ENCODE measurements at places on chromosomes 6 and 20. TPM values are rescaled to one million over a fixed set of nuclear protein-coding genes. Genes with fewer than 3 reads are reported as not detected.

PACRG gene
- total RNA-seq: not detected

FAM83D gene
- total RNA-seq: 53.8 TPM

MARCKS gene
- 51.5 TPM for total RNA-seq

FAM110A gene
- total RNA-seq: 23.1 TPM

GRCh38 chr20:3027987-3028386, 15.4 kb upstream of the GNRH2 start:
- no peak for DNase-seq

DNA sequence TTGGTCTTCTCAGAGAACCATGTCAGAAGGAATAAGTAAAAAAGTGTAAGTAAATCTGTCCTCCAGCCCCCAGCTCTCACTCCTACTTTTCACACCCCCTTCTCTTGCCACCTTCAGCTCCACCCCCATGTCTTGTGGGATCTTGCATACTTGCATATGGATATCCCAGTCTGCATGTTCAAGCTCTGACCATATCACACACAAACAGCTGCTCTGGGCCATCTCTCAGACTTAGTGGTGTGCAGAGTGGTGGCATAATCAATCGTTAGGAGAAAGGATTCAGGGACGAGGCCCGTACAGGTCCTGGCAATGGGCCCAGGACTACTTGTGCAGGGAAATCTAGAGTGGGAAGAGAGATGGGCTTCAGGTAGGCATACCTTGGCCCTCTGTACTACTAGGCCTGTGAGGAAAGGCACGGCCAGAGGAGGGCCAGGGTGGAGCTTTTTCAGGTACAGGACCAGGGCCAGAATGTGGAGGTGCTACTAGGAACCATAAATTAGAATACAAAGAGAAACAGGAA, 112.0 kb upstream of the SGK1 start:
- DNase-seq: no peak

DNA sequence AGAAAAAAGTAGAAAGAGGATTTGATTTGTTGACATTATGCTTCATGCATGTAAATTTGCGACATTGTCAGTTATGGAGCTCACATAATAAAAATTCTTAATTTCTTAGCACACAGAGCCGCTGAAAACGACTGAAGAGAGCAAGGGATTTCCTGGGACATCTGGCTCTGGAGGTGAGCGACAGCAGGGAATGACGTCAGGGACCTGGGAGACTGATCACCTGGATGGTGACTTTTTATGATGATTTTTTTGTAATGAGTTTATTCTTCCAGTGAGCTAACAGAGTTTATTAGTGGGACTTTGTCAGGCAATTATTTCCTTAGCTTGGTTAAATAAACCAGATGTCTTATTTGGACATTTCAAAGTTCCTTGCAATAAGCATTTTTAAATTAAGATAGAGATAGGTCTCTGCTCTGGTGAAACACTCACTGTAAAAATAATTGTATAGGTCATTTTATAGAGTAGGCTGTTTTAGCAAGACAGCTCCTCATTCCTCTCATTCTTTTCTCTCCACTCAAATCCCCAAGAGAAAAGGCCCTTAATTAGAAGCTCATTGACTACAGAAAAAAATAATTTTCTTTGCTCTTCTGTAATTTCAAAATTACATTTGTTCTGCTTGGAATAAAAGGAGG, 19.4 kb downstream of the TMEM200A start:
- DNase-seq: no peak

- DNase-seq: no peak
These were observed 7.8 kb downstream of the MAVS start for GRCh38 chr20:3854462-3854871.

- DNase-seq: no peak
These were observed 28.5 kb upstream of the ADGRF4 start for GRCh38 chr6:47669684-47670513.

DNA sequence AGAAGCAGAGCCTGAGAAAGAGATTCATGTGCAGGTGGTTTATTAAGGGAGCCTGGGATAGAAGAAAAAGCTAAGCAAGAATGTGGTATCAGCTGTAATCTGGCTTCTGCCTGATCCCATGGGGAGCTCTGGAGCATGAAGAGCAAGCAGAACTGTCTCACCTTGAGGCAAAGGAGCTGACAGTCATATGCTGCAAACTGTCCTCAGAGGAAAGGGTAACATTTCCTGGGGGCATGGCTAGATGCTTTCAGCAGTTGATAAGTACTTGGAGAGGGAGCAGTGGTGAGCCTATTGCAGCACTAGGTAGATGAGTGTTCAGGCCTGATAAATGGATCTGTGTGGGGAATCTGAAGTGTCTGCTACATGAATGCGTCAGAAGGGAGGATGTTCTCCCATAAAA, 621.5 kb upstream of the BTBD3 start:
- no peak for DNase-seq

GRCh38 chr6:107871976-107872375, 47.9 kb upstream of the SCML4 start:
- DNase-seq: no peak

DNA sequence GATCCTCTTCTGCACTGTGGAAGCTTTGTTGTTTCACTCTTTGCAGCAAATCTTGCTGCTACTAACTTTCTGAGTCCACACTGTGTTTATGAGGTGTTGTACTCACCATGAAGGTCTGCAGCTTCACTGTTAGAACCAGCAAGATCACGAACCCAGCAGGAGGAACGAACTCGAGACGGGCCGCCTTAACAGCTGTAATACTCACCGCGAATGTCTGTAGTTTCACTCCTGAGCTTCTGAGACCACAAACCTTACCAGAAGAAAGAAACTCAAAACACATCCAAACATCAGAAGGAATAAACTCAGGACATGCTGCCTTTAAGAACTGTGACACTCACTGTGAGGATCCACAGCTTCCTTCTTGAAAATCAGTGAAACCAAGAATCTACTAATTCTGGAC, 48.1 kb upstream of the MBOAT1 start:
- DNase-seq: no peak

DNA sequence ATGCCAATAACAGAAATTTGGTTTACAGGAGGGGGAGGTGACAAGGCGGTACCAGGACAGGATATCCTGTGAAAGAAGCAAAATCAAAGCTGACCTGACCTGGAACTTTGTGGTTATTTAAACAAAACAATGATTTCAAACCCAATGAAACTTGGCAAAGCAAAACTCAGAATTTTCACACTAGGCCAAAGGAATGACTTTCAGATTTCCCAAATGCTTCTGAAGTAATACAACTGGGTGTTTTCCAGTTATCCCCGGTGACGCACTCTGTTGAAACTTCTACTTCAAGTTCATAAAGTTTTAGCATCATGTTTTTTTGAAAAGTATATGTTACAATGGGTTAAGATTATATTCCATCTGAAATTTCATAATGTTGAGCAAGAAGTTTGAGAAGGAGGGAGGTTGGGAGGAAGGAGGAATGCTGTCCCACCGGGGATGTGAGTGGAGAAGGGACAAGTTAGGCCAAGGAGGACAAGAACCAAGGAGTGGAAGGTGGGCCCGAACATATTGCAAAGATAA, 78.1 kb upstream of the TRAF3IP2 start:
- no peak for DNase-seq

GRCh38 chr6:5525209-5525608, 263.9 kb downstream of the FARS2 start:
- no peak for DNase-seq

GRCh38 chr20:23232679-23233308, 117.8 kb upstream of the NXT1 start:
- no peak for DNase-seq

DNA sequence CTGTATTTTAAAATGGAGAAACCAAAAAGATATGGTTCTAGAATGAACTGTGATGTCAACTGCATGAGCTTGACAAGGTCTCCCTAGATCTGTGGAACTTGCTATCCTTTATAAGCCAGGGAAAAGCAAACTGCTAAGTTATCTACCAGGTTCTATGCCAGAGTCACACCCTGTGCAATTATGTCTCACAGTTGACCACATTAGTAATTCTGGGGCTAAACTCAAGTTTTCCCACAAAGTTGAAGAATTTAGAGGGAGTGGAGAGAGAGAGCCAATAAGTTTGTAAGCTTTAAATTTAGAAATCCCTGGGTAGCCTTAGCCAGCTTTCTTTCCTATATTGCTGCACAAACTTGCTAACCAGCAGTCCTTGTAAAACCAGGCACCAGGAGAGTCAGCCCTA, 407.0 kb upstream of the SASH1 start:
- DNase-seq: no peak

Data from esophagus squamous epithelium (tissue), 5 donors.